D721Med (cell line): ENCODE measurements at places on chromosomes 11 and 22.

DNA sequence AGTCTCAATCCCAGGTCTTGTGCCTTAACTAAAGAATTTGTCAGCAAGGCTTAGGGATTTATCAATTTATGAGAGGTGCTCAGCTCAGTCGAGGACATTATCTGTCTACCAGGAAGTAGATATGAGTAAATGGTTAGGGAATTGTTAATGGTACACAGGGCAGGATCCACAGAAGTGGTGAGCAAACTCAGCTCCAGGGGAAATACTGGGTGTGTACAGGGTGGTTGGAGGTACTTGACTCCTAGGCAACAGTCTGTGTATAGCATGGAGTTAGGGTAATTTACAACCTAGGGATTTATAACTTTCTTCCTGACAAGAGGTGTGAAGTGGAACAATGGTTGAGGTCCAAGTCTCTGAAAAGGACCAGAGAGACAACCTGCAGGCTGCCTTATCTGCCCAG lies 123.4 kb upstream of the OR9Q1 start:
- DNase-seq = no peak

DNA sequence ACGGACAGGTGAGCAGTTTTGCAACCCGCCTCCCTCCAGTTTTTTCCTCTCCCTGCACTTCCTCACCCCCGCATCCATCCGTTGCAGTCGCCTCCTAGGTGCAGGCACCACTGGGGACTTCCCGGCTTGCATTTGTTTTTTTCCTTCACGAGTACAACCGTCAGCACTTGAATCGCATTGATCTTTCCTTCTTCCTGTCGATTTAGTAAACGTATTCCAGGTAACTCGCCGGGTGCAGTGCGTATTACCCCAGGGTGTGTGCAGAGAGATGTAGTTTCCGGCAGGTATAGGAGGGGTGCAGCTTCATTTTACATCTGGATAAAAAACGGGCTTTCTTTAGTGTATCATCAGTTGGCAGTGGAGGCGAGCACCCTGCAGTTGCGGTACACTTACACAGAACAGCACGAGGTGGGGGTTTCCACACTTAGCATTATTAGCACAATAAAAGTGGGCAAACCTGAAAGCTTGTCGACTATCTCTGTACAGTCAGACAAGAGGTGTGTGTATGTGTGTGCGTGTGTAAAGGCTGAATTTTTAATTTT lies at the start of gene SORL1-AS1:
TSS of gene SORL1-AS1 (minus strand) at position 359 of the 542 bp plus-strand sequence.
- DNase-seq = no peak

GRCh38 chr22:43826142-43827002 lies 14.3 kb upstream of the EFCAB6 start:
- no peak for DNase-seq

DNA sequence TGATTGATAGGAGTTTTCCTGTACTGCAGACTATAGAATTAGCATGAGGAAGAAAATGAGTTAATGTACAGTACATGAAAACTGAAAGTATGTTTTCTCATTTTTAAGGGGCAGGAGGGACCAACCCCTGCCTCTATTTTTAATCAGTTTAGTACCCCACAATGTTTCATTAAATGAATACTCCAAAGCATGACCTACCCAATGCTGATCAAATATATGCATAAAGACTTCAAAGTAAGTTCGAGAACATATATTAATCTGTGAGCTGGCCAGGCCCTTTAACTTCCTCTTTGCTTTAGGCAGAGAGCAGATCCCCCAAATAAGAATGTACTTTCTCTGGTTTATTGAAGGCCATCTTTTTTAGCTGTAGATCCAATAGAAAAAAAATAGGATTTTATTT lies 161.0 kb downstream of the FCHSD2 start:
- DNase-seq = no peak

DNA sequence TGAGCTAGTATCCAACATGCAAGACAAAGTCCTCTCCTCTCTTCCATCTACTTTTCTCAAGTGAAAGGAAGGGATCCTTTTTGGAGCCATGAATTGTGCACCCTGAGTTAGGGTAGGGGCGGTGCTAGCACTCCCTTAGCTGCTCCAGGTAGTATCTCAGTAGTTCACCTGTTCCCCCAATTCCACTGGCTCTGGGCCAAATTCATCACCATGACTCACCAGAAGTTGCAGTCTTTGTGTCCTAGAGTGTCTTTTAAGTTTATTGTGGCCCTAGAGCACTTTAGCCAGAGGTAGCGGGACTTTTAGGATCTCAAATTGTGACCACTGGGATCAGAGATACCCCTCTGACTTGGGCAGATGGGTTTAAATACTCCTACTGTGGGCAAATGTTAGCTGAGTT lies 398.6 kb upstream of the ANO5 start:
- no peak for DNase-seq
